Hematopoietic multipotent progenitor cell treated with erythropoietin and hydrocortisone succinate and interleukin-3 and kit ligand, for 15 days (in vitro differentiated cells): ENCODE measurements at places on chromosomes 6 and 20.

GRCh38 chr6:66568271-66568670 is 861.2 kb upstream of the EYS start:
- no peak for DNase-seq

DNA sequence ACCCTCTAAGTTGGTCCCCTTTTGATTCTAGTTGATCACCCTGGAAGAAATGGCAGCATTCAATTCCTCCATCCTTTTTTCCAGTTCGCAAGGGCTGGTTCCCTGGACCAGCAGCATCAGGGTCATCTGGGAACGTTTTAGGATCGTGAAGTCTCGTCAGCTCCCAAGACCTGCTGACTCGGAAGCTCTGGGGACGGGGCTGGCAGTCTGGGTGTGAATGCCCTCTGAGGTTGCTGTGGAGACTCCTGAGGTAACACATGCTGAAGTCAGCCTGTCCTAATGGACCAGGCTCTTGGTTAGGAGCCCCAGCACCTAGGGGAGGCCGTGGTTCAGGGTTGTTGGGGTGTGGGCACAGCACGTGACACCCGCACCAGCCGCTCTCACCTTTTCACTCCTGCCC is 164.1 kb downstream of the SYNDIG1 start:
- DNase-seq = no peak

DNA sequence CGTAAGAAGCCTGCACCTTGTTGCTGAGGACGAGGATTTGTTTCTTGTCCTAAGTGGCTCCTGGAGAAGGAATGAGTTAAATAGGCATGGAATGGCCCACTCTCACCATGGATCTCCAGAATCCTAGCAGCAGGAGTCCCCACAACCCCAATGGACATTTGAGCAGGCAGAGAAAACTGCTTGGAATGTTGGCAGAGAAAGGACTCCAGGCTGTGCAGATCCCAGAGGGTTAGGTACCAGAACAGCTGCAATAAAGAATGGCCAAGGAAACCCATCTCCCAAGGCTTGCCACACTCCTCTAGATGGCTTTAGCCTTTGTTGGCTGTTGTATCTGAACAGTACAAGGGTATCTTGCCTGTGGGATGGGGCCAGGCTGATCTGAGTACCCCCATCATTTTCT is 1415.7 kb upstream of the ADGRB3 start:
- DNase-seq = no peak

GRCh38 chr6:36000451-36000850 is 24.0 kb downstream of the SLC26A8 start:
- DNase-seq = no peak

GRCh38 chr6:37115236-37115895 is 54.6 kb upstream of the PIM1 start:
- no peak for DNase-seq

DNA sequence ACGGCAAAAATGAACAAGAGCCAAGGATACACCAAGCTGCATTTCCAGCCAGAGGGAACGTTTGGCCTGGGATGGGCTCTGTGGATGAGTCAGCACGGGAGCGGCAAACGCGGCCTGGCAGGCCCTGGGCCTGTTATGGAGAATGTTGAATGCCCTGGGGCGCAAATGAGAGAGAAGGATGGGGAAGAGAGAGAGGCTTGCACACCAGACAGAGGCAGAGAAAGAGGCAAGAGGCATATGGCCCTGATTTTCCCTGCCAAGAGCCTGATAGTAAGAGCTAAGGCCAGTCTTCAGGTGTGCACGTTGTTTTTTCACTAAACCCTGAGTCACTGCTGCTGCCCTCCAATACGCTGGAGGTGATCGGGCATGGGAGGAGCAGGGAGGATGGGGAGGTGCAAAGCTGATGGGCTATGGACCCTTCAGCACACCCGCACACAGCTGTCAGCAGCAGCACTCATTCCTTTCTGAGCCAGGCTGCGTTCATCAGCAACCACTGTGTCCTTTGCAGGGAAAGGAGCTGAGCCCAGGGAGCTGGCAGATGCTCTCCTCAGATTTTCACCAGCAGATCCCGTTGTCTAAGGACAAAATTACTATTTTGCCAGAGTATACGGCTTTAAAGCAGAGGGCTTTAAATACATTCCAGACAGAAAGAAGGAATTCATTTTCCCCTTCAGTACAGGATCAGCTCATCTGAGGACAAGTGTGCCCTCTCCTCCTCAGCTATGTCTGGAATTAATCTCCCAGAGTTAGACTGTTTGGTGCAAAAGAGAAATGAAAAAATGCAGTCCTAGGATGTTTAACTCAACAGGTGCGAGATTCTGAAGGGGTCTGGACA is 61.7 kb upstream of the SLC22A23 start:
- no peak for DNase-seq

DNA sequence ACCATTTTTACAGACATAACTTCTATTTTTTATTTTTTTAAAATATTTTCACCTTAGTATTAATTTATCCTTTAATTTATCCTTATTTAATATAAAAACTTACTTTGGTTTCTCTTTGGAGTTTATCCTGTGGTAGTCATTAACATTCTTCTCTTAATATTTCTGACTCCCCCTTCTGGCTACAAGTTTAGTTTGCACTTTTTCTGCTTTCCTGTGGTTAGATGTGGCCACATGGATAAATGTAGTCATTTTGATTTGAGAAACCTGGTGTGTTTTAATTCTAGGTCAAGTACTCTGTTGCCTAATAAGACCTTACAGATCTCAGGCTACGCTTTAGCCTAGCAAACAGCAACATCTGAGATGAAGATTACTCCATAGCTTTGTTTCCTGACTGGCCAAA is 1187.5 kb downstream of the HACE1 start:
- no peak for DNase-seq

GRCh38 chr6:44539701-44540355 is 152.3 kb downstream of the CDC5L start:
- DNase-seq = no peak

DNA sequence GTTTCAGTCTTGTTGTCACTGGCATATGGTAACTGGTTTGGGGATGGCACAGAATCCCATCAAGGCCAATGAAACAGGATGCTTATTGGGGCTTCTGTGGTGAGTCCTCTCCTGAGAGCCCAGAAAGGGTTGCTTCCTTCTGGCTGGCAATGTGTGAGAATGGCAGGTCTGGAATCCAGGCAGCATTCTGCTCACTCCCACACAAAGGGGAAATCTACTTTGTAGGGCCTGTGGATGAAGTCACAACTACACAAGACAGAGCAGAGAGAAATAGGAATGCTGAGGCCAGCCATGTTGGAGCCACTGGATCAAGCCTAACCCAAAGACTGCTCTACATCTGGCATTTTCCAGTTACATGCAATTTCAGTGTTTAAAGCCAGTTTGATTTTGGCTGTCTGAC is 15.7 kb downstream of the PLAGL2 start:
- no peak for DNase-seq

DNA sequence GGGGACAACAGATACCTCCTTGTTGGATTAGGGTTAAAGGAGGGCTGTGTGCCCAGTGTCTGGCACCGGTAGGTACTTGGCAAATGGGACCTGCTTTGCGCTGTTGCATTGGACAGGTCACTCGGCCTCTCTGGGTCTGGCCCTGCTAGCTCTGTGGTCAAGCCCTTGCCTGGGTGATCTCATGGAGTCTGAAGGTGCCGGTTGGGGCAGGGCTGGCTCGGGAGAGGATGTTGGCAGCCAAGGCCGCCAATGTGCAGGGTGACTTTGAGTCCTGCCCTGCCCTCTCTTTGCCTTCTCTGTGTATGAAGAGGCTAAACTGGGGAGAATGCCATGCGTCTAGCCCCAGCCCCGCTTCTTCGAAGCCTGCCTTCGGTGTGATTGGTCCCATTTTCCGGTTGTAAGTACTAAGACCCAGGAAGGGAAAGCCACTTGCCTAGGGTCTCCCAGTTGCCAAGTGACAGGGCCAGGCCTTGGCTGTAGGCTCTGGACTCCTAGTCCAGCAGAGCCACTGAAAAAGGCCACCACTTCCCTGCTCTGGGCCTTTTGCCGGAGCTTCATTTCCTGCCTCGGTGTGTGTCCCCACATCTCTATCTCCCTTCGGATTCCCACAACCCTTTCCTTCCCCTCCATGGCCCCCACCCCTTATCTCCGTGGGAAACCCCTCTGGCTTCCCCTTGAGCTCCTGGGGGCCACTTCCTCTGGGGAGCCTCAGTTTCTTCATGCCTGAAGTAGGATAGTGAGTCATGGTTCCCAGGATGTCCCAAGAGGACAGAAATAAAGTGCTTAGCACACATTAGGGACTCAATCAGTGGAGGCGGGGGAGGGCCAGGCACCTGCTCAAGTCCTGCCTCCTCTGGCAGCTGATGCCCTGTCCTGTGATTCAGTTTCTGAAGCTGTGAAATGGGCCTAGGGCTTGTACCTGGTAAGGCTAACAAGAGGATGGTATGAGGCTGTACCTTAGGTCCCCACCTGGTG is 3.9 kb downstream of the SRC start:
- DNase-seq = no peak

DNA sequence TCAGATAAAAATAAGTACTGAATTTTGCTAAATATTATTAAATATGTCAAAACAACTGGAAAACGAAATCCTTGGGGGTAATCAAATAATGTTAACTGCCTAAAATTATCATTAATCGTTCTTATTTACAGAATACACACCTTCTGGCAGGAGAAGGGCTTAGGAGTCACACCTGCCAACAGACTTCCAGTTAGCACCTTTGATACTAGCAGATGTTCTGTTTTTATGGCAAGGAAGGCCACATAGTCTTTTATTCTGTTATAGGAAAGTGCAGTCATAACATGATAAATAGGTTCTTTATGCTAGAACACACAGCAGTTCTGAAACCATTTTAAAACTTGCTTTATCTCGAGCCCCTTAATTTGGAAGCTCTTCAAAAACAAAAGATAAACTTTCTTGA is 464.1 kb downstream of the UTRN start:
- no peak for DNase-seq

DNA sequence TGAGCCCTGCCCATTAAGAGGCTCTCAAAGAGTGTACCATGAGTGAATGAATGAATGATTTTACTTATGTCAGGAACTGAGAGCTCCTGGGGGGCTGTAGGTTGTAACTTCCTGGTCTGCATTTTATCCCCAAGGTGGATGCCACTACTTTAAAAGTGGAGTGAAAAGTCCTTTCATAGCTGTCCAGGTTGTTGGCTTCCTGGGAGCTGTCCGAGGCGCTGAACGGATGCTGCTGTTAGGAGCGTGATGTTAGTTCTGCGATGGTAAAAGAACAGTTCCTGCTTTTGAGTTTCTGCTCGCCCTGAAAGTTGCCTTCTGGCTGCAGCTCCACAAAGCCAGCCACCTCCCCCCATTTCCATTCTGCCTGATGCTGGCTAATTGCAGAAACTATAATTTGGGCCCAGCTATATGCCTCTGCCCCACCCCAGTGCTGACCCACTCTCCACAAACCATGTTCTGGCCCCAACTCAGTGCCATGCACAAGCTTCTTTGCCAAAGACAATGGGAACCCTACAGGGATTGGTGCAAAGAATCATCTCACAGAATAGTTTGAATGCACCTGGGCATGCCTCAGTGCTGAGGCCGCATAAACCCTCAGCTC is 330.9 kb upstream of the CDH4 start:
- DNase-seq = no peak

DNA sequence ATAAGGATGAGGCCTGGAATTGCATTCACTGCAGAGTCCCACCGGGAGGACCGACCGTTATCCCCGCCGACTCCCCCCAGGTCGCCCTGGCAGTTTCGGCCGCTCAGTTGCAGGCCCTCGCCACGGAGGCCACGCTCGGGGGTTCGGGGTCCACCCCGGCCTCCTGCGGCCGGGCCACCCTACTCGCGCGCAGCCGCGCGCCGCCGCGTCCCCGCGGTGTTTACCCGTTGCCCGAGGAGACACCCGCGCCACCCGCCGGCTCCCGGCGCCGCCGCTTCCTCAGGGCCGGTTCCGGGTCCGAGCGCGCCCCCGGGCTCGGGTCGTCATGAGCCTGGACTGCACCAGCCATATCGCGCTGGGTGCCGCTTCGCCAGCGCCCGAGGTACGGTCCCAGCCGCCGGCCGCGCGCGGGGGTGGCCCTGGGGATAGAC is at the start of gene CCDC170:
TSS of gene CCDC170 (plus strand) at position 214 of the 431 bp plus-strand sequence. CDS start at position 326, 112 bp downstream.
- DNase-seq = no peak

- DNase-seq = no peak
These were observed 138.9 kb downstream of the ZNF217 start for GRCh38 chr20:53454675-53455276.

GRCh38 chr6:110933912-110934311 is 24.6 kb upstream of the GTF3C6 start:
- no peak for DNase-seq

- DNase-seq = no peak
These were observed 18.3 kb downstream of the ZMYND8 start for GRCh38 chr20:47338131-47338628.

GRCh38 chr6:124148236-124148957 is 344.7 kb downstream of the NKAIN2 start:
- no peak for DNase-seq

- no peak for DNase-seq
These were observed 119.0 kb downstream of the RTN4IP1 start for GRCh38 chr6:106510090-106510970.

- no peak for DNase-seq
These were observed 88.3 kb downstream of the ZHX3 start for GRCh38 chr20:41229259-41229658.

DNA sequence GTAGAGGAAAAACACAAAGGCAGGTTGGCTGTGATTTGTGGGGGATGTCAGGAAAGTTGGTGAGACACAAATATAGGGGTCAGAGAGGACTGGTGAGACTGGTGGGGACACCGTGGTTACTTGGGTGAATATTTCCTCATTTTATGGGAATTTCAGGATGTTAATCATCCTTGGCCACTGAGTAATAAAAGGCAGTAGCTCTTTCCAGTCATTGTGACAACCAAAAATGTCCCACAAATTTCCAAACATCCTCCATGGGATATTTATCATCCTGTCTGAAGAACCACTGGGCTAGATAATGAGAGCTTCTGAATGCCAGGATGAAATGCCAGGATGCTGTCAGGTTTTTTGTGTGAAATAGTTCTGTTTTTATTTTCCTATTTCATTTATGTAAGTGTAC is 374.1 kb downstream of the CD109 start:
- no peak for DNase-seq

- DNase-seq = no peak
These were observed 25.6 kb downstream of the UTRN start for GRCh38 chr6:144310765-144311164.

GRCh38 chr6:115885636-115886366 is 174.9 kb downstream of the FRK start:
- DNase-seq = no peak

GRCh38 chr6:36912030-36912454 is 26.3 kb downstream of the C6orf89 start:
- DNase-seq = no peak

- DNase-seq = no peak
These were observed 130.8 kb upstream of the HEY2 start for GRCh38 chr6:125618629-125619028.
